Naive thymus-derived CD4-positive, alpha-beta T cell (primary cell): ENCODE measurements at places on chromosomes 7 and 10. TPM values are rescaled to one million over a fixed set of nuclear protein-coding genes. Genes with fewer than 3 reads are reported as not detected.

DGKI gene
- not detected for total RNA-seq

ZNF488 gene
- total RNA-seq, result not detected in 2 replicates

GRCh38 chr10:46077731-46078413 lies 31.8 kb upstream of the MSMB start:
- DNase-seq, result no peak

GRCh38 chr7:36181668-36182067 lies 28.6 kb downstream of the EEPD1 start:
- no peak for DNase-seq

DNA sequence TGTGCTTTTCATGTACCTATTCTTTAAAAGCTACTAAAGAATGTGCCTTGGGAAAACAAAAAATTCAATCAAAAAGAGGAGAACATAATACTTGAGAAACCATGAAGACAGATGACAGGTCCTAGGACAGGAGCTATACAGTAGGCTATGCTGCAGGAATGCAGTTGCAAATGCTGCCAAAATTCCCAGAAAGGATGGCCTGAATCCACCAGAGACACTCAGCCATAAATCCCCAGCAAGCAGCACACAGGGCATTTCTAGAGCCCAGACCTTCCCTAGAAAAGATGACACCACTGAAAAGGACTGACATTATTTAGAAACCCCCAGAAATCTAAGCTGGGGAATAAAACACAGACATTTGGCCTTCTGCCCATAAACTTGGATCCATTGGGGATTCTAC lies 237.3 kb downstream of the C7orf25 start:
- no peak for DNase-seq

DNA sequence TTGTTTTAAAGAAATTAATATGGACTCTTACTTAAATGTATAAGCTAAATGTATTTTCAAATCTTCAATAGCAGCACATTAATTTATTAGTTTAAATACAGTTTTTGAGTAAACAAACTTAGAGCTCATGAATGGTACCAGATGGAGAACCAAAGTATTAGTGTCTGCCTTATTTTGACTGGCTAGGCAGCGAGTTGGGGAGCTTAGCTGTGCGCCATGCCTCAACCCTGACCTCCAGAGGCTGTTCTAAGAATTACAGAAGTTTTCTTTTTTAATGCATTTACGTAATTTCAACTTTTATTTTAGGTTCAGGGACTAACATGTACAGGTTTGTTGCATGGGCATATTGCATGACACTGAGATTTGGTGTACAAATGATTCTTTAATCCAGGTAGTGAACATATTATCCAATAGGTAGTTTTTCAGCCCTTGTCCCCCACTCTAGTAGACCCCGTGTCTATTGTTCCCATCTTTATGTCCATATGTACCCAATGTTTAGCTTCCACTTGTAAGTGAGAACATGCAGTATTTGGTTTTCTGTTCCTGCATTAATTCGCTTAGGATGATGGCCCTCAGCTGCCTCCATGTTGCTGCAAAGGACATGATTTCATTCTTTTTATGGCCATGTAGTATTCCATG lies 166.8 kb downstream of the IQUB start:
- DNase-seq, result no peak

- DNase-seq, result no peak
Measured at GRCh38 chr7:57274535-57275283, 142.5 kb upstream of the ZNF479 start.

DNA sequence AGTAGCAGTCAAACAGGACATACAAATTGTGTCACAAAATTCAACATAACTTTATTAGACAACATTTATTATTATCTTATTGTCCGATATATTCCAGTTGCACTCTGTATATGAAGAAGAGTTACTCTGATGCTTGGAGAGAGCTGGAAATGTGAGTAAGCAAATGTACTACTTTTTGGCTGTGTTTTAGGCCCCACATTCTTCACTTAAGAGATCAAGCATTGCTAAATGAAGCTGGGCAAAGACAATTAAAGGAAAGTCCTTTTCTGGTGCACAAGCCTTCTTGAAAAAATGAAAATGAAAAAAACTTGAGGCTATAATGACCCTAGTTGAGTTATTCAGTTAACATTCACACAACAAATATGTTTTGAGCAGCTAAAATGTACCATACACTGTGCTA lies 26.1 kb downstream of the MYPN start:
- DNase-seq, result no peak
